ENCODE measurements at places on chromosomes 7 and 10. TPM values are rescaled to one million over a fixed set of nuclear protein-coding genes. Genes with fewer than 3 reads are reported as not detected.
A peak's percentile ranks its signal among the peaks of the same experiment; 100 is the strongest.

SLF2 gene
- 35.9 TPM for total RNA-seq

EIF5AL1 gene
- 0.61 TPM for total RNA-seq

DNA sequence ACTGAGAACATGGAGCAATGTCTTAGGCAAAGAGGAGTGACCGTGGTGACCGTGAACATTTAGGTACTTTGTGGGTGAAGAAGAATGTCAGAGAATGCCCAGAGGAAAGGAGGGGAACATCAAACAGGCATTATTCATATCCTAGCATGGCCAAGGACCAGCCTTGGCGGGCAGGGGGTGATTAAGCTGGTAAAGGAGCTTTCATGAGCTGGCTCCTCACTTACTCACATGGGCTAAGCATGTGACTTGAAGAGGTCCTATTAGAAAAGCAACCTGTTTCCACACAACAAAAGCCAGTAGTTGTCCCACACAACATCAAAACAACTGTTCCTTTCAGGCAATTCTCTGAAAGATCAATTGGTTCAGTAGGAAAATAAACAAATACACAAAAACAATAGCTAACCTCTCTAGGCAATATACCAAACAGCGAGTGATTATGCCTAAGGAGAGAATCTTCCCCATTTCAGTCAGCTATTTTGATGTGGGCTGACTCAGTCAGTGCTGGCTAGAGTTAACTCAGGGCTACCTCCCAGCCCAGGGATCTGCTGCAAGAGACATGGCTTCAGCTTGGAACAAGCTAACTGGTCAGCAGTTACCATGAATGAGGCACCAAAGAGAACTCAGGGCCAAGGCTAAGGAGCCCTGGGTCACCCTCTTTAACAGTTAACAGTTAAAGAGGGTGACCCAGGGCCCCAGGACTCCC is 283.5 kb downstream of the ARHGAP12 start:
- DNase-seq = no peak

GRCh38 chr7:12137283-12137682 is 73.8 kb upstream of the TMEM106B start:
- no peak for DNase-seq

GRCh38 chr10:127044186-127044585 is 139.0 kb downstream of the DOCK1 start:
- no peak for DNase-seq

DNA sequence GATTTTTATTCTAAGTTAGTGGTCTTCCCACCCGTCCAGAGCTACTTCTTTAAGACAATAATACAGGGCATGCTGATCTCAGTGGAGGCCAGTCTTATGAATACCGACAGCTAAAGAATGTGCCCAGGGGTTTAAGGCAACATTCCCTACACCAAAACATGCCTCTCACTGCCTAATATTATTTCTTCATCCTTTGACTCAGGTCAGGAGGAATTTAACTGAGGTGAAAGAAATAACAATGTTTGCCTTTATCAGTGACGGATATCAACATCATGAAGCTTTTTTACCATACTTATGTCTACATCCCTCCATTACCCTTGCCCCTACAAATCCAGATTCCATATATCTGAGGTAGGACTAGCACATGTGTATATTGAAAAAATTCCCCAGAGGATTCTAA is 33.3 kb upstream of the TES start:
- DNase-seq = no peak

- DNase-seq = peak; percentile 58
Measured at GRCh38 chr7:131506597-131506996, 49.8 kb downstream of the PODXL start.

- no peak for DNase-seq
Measured at GRCh38 chr7:81402227-81402626, 367.6 kb downstream of the HGF start.

DNA sequence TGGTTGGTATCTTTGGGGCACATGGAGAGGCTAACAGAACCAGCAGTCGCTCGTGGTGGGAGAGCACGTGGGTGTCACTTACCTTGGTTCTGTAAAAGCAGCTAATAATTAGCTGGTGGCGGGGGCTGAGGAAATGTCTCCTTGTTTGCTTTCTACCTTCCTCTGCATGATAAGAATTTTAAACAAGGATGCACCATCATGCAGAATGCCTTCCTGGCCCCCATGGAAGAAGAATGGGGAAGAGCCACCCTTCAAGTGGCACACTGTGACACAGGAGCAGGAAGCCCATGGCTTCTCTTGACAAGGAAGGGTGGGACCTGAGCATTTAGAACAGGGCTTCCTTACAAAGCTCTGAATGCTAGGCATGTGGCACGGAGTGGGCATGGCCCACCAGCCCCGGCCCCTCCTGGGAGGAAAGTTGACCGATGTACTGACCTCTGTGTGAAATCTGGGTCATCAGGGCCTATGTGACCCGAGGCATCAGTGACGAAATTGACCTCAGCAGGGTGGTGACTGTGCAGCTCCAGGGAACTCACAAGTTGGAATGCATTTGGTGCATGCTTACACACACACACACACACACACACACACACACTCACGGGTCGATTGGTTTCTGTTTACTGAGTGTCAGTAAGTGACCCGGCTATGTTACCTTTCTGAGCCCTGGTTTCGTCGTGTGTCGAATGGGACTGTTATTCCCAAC is 116.9 kb upstream of the ANLN start:
- DNase-seq = no peak

- DNase-seq = no peak
Measured at GRCh38 chr10:44295644-44296241, 89.2 kb downstream of the CXCL12 start.

Measured in glutamatergic neuron (in vitro differentiated cells).